ENCODE measurements at places on chromosomes 6 and 20.

DNA sequence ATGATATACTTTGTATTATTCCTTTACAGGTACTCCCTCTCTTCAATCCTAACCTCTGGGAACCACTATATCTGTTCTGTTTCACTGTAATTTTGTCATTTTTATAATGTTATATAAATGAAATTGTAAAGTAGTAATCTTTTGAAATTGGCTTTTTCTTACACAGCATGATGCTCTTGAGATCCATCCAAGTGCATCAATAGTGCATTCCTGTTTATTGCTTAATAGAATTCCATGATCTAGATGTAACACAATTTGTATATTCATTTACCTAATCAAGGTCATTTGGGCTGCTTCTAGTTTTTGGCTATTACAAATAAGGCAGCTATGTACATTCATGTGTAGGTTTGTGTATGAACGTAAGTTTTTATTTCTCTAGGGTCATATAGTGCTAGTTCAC is 174.6 kb downstream of the KHDC1L start:
- DNase-seq: no peak

DNA sequence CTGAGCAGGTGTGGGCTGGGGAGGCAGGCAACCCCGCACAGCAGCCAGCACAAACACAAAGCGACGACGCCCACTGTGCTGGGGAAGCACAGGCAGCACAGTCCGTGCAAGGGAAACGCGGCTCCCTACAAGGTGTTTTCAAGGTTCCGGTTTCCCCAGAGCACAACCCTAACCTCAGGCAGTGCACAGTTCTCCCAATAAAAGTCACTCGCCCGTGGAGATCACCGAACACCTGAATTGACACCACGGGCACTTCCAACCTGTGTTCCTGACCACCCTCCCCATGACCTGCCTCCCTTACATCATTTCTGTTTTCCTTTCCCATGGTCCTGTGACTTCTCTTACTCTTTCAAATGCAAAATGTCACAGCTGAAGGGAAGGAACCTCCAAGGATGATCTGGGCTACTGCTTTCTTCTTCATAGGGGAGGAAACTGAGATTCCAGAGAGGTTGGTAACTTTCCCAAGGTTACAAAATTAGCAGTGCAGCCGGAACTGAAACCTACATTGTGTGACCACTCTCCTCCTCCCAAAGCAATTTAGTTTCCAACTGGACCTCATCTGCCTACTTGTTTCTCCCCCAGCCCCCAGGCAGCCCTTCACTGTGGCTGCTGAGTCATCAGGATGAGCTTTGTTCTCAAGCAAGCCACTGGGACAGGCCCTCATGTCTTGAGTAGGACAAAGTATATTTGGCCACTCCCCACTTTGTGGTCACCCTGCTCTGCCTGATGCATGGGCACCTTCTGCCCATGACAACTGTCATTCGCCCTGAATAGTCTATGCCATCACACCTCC is 125.3 kb downstream of the ATXN1 start:
- DNase-seq: peak; percentile 61

DNA sequence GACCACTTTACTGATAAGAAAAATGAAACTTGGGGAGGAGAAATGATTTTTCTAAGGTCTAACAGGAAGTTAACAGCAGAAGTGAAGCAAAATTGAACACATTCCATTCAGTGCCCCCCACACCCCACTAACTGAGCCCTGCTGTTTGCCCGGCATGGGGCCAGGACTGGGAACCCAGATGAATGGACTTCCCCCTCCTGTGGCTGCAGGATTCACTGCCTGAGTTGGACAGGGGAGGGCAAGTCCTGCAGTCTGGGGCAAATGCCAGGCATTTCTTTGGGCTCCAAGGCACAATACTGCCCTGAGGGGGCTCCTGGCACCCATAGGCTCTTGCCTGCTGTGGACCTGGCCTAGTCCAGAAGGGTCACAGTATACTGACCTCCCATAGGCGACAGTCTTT is 28.3 kb downstream of the FYN start:
- DNase-seq: peak; percentile 28

DNA sequence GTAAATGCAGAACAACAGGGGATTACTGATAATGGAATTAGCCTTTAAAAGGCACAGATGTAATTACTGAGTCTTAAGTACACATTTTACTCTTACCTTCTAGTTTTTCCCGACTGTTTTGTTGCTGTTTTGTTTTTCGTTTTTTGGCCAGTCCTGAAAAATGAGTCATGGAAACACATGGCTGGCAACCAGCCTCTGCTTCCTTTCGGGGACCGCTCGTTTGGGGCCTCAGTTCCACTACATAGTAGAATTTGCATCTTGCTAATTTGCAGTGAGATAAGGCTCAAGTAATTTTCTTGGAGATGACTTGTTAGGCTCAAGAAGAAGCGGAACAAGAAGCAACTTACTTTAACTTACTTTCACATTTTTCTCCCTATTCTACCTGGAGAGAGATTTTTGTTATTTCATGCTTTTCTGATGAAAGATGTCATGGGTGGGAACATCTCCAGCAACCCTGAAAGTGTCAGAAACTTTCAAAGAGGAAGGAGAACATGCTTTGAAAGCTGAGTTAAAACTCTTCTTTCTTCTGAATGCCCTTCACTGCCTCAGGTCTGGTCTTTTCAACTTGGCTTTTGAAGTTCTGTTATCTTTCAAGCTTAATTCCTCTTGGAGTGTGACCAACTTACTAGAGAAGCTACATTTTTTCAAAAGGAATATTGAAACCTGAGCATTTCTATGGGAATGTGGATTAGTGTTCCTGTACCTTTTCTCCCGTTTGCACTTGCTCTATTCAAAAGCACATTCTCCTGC is 71.5 kb upstream of the HDAC2 start:
- no peak for DNase-seq

DNA sequence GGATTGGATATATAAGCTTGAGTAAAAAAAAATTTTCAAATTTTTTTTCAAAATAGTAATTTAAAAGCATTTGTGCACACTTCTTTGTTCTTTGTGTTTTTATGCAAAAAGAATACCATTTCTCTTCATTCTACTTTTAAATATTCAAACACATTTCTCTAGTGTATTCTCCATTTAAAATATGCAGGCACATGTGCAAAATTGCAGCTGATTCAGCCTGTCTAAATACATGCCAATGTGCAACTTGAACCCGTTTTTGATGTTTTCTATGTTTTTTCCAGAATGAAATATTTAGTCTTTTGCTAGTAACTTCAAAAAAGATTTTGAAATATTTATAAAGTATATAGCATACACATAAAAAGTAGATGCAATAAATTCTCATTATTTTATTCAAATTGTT is 411.8 kb downstream of the MMUT start:
- DNase-seq: no peak

DNA sequence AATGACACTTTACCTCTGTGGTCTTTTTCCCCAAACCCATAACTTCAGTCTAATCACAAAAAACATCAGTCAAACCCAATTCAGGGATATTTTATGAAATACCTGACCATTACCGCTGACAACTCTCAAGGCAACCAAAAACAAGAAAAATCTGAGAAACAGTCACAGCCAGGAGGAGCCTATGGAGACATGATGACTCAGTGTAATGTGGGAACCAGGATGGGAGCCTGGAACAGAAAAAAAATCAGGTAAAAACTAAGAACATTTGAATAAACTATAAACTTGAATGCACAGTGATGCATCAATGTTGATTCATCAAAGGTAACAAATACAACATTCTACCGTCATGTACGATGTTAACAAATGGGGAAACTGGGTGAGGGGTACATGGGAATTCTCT is 84.1 kb upstream of the TSHZ2 start:
- DNase-seq: no peak

DNA sequence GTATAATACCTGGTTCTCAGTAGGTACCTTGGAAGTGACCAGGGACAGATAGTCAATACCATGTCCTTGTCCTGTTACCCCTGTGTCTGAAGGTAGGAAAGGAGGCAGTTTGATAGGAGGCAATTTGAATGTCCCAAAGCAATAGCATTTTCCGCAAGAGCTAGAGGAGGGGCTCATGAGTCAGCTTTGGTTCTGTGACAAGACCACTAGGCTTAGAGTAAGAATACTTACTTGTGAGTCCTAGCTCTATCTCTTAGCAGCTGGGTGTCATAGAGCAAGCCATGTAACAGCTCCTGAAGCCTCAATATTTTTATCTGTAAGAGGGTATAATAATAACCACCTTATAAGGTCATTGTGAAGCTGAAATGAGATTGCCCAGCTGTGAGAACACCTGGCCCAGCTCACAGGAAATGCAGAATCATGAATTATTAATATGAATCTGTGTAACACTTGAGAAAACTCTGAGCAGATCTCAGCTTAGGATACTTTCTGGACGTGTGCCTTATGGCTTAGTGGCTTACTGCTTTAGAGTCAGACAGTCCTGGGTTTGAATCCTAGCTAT is 58.6 kb downstream of the DAAM2 start:
- no peak for DNase-seq

DNA sequence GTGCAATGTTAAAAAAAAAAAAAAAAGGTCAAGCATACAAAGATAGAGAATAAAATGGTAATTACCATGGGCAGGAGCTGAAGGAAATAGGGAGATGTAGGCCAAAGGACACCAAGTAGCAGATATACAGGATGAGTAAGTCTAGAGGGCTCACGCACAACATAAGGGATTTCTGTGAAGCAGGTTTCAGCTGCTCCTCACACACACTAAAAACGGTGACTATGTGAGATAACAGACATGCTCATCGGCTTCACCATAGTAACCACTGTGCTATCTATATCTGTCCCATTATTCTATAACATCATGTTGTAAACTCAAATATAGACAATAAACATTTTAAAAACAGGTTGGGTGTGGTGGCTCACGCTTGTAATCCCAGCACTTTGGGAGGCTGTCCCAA is 11.6 kb downstream of the SNHG17 start:
- DNase-seq: no peak

DNA sequence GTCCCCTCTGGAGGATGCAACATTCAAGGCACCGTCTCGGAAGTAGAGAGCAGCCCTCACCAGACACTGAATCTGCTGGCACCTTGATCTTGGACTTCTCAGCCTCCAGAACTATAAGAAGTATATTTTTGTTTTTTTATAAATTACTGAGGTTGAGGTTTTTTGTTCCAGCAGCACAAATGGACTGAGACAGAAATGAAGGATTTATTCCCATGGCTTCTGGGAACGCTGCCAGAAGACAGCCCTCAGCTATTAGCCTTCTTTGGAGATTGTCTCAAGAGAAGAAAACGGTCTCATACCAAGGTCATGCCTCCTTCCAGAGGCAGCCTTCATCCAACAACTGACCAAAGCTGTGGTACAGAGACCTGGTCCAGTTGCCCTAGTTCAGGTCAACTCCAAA is 85.4 kb downstream of the CHMP4B start:
- DNase-seq: no peak

DNA sequence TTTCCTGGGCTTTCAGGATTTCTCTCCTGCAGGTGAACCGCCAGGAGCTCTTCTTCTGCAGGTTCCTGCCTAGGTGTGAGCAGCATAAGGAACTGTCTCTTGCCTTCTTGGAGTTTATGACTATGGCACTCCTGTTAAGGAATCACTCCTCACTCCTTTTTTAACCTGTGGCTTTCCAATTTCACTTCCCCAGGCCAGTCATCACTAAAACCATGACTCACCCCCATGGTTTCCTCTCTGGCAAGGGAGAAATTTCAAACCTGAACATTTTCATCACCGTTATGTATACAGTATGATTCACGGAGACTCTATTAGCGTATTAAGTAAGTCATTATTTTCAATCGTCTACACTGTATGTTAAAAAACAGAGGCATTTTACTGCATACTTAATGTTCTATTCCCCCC is 78.2 kb upstream of the ARID1B start:
- DNase-seq: peak; percentile 12

GRCh38 chr20:18849131-18849530 is 35.5 kb downstream of the SCP2D1 start:
- no peak for DNase-seq

DNA sequence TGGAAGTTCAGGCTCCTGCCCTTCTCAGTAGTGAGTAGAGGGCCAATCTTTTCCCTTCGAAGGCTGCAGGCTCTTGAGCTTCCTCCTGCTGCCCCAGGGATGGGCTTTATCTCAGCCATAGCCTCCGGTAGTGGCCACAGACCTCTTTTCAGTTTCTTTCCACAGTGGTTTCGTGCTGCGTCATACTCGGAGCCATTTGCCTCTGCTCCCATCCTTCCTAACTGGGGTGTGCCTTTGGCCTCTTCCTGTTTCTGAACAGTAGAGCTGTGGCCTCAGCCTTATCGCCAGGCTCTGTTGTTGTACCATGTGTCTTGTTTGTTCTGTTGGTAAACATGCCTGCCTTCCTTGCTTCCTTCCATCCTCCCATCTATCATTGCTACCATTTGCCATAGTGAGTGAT is 54.1 kb downstream of the TULP4 start:
- no peak for DNase-seq

DNA sequence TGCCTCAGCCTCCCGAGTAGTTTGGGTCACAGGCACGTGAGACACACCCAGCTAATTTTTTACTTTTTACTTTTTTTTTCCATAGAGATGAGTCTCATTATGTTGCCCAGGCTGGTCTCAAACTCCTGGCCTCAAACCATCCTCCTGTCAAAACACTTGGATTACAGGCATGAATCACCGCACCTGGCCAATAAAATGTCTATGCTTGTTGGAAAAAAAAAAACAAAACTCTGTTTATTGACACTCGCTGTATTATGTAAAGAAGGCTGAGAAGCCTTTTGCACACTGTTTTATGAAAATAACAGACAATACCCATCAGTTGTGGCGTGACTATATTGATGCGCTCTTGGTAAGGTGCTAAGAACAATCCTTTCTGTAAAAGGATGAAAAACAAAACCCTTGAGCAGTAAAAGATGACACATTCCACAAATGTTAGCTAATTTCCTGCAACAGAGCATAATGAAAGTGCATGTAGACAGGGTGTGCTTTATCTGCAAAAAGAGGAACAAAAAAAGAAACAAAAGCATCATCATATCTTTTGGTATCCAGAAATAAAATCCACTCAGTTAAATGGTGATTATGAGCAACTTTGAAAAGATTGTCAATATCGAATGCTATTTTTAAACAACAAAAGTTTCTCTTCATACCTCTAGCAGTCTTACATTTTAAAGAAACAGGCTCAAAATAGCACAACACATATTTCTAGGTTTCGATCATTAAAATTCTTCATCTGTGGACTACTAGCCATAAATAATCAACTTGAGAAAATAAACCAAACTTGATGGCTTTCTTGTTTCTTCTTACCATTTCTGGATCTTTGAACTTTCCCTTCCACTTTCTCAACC is 108.3 kb upstream of the PHACTR1 start:
- DNase-seq: peak; percentile 34

DNA sequence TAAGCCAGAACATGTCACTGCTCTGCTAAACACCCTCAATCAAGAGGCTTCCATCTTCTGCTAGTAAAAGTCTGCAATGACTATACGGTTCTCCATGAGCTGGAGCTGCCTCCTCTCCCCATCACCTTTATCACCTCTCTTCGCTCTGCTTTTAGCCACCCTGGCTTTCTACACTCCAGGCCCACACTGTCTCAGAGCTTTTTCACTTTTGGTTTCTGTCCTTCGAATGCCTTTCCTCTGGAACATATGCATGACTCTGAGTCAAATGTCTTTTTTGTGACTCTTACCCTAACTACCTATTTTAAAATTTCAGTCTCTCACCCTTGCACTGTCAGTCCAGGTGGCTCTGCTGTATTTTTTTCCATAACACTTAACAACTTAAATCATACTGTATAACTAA is 525.4 kb upstream of the RNF217 start:
- no peak for DNase-seq
